ENCODE measurements at places on chromosomes 1 and 21.

DNA sequence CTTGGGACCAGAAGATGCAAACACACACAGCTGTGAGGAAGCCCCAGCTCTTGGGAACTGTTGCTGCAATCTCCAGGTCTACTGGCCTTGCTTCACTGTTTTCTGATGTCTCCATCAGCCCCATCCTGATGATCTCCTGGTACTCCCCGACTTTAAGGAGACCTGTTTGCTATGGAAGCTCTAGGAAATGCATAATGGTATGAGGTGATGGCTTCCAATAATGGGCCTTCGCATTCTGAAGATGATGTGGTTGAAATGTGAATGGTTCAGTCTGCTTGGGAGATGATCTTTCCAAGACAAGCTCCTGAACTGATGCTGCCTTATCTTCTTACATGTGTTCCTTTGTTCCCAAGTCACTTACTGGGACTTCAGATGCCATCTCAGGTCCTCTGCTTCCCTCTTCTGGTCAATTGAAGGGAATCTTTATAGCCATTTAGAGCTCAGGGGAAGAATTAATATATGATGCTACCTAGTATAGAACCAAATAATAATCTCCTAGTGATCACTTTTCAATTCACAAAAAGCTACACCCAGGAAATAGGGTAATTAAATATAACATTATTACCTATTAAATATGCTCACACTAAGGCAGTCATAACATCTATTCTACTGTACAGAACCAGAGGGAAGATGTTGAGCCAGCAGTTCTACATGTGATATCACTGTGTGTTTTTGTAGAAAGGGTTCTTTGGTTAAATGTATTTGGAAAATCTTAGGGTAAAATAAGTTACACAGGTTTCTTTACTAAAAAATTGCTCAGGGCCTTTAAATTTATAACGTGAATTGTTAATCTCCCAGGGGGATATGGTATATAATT, 73.9 kb upstream of the VTCN1 start:
- no peak for DNase-seq

- no peak for DNase-seq
These were observed 17.6 kb upstream of the PTTG1IP start for GRCh38 chr21:44890961-44891541.

- DNase-seq = no peak
These were observed 12.7 kb upstream of the RNF187 start for GRCh38 chr1:228474507-228474906.

- no peak for DNase-seq
These were observed 364 bp upstream of the BCAR3 start for GRCh38 chr1:93681989-93682412.

- no peak for DNase-seq
These were observed 356.6 kb downstream of the HHAT start for GRCh38 chr1:210685295-210685650.

DNA sequence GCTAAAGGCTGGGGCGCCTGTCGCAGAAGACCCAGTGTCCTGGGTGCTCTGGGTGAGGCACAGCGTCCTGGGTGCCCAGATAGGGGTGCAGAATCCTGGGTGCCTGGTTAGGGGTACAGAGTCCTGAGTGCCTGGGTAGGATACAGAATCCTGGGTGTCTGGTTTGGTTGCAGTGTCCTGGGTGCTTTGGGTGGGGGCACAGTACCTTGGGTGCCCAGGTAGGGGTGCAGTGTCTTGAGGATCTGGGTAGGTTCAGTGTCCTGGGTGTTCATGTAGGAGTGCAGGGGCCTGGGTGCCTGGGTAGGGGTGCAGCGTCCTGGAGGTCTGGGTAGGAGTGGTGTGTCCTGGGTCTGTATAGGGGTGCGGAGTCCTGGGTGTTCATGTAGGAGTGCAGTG, 178.7 kb downstream of the CAMTA1 start:
- no peak for DNase-seq

- DNase-seq = no peak
These were observed 83.9 kb downstream of the ST6GALNAC5 start for GRCh38 chr1:76951153-76951552.

DNA sequence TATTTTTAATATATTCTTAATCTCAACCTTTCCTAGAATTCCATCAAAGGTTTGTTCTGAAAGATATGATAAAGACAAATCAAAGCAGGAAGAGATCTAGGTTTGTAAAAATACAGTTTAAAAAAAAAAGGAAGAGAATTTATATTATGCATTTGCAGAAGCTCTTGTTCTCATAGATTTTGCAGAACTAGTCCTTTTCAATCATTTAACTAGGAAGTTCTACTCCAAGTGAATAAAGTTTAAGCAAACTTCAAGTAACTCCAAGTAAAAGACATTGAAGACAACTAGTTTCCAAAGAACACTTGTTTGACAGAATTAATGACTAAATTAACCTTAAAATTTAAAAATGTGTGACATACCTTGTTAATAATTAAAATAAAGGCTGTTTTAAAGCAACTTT, 55.9 kb downstream of the HNRNPR start:
- no peak for DNase-seq

- no peak for DNase-seq
These were observed 127.8 kb upstream of the IGSF21 start for GRCh38 chr1:17979815-17980214.
